Bronchial epithelial cell (primary cell): ENCODE measurements at places on chromosomes 3 and 15.
A peak's percentile ranks its signal among the peaks of the same experiment; 100 is the strongest.

DNA sequence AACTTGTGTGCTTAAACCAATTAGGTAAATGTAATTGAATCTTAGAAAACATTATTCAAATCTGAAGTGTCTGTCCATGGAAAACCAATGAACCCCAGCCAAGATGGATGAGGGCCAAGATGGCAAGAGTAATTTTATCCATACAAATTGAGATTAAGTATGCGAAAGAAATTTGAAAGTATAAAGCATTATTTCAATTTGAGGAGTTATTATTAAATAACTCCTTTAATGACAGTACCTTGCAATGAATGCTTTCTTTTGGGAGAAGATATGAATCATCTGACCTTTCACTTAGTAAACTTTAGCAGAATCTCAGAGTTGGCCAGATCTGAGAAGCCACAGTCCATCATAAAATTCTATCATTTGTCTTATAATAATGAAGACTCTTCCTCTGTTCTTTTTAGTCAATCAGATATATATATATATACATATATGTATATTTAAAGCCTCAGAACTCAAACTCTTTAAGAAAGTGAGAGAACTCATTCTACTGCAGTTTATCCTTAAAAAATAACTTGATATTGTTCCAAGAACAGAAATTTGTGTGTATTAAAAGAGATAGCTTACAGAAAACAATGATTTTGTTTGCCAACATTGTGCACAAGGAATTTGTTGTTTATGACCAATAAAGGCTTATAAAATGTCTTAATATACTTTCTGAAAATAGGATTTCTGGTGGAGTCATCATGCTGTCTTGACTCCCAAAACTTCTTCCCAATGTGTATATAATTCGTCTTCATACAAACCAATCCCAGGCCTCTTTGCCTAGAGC, 434.8 kb upstream of the THBS1 start:
- no peak for DNase-seq

DNA sequence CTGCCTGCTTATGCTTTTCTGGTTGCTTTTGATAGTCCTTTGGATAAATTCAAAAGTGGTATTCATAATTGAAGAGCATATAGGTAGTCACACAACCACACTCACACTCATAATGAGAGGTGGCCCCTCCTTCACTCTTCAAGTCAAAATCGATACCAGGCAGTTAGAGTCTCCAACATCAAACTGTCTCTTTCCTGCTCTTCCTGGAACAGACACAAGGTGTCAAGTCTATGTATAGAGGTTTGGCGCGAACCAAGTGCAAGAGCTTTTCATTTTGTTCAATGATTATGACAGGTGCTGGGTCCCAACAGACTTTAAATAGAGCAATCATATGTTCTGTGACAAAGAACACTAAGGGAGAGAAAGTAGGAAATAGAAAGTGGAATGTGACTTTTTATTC, 29.9 kb upstream of the RGMA start:
- DNase-seq: no peak

DNA sequence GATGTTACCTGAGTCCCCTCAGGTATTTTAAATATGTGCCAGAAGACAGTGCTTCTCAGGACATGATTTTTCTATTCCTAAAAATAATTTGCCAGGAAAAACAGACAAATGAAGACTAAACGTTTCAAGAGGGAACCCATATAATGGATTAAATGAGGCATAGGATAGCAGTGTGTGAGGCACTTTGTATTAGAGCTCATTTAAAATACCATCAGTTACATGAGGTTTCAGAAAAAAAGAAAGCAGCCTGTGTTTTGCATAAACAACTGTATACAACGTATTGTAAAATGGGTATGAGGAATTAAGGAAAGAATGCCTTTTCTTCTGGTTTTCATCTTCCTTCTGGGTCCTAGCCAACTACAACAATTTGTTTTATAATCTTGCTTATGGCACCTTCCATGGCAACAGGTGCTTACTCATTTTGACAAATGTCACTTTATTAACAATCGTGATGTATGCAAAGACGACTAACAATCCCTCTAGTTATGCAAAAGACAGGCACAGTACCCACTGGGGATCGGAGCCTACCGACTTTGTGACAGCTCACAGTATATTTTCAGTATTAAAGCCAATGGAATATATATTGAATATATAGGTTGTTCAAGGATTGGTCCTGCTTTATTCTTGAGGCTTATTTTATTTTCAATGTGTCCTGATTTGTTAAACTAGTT, 231.6 kb upstream of the ZNF717 start:
- DNase-seq: no peak

- DNase-seq: peak; percentile 30
These were observed 39.5 kb downstream of the KBTBD8 start for GRCh38 chr3:67037615-67038014.

DNA sequence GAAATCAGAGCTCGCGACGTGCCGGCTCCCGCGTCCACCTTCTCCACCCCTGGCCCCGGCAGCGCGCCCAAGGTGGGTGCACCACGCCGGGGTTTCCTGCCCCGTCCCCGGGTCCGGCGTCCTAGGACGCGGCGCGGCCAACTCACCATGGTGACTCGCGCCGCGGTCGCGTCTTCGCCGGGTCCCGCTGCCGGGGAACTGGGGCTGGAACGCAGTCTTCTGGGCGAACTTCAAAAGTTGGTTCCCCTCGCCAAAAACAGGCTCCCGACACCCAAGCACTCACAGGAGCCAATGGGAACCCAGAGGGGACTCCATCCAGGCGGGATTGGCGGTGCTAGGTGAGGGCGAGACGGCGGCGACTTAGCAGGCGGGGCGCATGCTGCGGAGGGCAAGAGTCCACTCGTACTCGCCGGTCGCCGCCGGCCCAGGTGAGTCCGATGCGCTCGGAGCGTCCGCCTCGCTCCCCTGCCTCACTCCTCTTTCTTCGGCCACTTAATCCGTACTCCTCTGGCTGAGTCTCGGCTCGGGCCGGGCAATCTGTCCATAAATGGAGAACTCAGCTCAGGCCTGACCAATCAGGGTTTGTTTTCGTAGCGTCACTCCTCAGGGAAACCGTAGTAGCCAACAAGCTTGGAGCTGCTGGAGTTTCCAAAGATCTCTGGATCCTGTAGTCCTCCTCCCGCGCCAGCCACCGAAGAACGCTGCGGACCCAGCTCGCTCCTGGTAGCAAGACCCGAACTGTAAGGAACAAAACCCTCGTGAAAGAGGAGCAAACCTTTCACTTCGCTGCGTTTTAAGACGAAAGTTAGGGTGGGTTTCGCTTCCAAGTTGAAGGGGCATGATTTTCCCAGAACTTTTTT, at the start of gene MYO1E:
Gene MYO1E, minus strand, starts transcription at position 520 of the 860 bp plus-strand sequence. Its CDS starts 371 bp downstream, at position 149.
- DNase-seq: peak; percentile 97

- DNase-seq: peak; percentile 21
These were observed 911 bp downstream of the RFTN1 start for GRCh38 chr3:16512435-16513140.
